Stimulated activated CD4-positive, alpha-beta T cell treated with anti-CD3 and anti-CD28 coated beads, Interleukin-15, amount 100 ng/mL, for 1 hour (primary cell): ENCODE measurements at places on chromosomes 16 and 17.

- DNase-seq, result no peak
These were observed 140.4 kb downstream of the RGS9 start for GRCh38 chr17:65277576-65277975.

DNA sequence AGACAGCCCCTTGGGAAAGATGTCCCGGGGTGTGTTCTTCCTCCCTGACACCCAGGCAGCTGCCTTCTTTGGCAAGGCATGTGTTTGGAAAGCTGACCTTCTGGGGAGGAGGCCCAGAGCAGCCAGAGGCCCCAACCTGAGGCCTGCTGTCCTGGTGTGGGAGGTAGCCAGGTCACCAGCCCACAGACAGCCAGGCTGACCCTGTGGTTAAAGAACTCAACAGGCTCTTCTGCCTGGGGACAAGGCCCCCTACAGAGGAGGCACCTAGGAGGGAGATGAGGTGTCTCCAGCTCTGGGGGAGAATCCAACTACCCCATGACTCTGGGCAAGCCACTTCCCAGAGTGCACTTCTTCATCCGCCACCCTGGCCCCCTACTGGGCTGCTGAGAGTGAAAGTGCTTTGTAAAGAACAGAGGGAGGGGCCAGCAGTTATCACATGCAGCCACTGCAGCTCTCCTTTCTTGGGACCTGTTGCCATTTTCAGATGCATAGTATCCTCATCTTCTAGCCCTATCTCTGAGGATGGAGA, 13.1 kb upstream of the SREBF1 start:
- DNase-seq, result peak; percentile 26

GRCh38 chr16:65981057-65981456, 385.4 kb upstream of the CDH5 start:
- DNase-seq, result no peak

- DNase-seq, result no peak
These were observed 10.4 kb downstream of the CHAD start for GRCh38 chr17:50458270-50458669.

DNA sequence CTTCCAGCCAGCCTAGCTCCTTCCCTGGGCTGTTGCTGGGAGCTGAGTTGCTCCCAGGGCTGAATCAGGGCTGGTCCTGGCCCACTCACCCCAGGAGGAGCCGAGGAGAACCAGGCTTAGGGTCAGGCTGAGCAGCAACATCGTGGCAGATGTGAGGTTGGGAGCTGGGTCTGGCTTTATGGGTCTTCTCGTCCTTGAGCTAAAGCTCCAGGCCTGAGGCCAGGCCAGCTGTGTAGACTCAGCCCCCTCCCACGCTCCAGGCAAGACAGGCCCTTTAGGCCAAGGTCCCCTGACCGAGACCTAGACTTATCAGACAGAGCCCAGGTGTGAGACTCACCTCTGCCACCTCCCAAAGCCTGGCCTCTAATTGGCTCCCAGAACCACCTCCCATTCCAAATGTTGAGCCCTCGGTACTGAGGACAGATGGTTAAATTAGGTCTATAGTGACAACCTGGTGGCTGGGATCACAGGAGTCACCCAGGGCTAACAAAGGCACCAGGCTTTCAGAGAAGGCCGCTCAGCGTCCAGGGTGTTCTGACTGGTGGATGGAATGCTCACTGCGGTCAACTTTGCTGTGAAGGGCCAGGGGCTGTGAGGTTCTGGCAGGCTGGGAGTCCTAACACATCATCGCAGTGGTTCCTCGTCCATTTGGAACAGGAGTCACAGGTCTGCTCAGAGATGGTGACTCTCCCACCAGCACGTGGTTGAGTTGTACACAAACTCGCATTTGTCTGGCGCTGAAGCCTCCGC, at the start of gene CTRL:
Gene CTRL, minus strand, starts transcription at position 151 of the 750 bp plus-strand sequence. Its CDS starts 10 bp downstream, at position 141.
- no peak for DNase-seq

- DNase-seq, result no peak
These were observed 22.6 kb upstream of the SDR42E2 start for GRCh38 chr16:22139732-22140131.

DNA sequence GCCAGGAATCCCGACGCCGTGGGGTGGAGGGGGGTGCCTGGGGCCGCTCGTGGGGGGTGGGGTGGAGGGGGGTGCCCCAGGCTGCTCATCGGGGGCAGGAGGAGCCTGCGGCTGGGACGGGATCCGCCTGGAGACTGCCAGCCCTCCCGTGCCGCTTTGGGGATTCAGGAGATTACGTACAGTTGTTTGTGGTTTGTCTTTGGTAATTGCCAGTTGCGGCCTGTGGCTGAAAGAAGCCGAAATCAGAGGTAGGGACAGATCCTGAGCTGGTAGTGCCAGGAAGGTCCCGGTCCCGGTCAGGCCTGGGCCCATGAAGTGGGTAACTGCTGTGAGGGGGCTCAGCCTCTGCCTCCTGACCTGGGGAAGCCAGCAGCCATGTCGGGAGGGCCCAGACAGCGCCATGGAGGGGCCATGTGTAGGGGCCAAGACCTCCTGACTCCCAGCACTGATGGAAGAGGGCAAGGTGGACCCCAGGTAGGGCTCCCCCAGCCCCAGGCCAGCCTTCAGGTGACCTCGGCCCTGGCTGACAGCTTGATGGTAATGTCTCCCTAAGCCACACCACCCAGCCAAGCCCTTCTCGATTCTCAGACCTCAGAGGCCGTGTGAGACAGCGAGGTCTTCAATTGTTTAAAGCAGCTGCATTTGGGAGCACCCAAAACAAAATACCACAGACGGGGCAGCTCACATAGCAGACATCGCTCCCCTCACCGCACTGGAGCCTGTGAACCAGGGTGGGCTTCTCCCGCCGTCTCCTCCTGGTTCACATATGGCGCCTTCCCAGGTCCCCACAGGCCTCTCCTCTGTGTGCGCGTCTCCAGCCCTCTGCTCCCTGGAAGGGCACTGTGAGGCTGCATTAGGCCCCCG, 34.9 kb upstream of the SSTR5 start:
- DNase-seq, result no peak
